ENCODE measurements at places on chromosomes 1 and 21.

DNA sequence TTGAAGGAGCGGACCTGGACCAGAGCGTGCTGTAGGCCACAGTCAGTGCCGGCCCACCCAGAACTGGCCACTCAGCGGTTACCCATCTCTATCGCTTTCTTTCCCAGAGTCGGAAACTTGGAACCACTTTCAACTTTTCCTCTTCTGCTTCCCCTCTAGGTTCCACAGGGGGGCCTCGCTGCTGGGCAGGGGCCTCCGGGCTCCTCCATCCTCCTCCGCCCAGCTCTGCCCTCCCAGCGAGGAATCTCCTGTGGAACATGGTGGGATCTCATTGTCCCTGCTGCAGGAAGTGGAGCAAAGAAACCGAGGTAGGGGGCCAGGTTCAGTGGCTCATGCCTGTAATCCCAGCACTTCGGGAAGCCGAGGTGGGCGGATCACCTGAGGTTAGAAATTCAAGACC is 139.2 kb downstream of the ETS2 start:
- DNase-seq, result no peak

- DNase-seq, result no peak
These were observed 47.8 kb downstream of the GADD45A start for GRCh38 chr1:67732750-67733151.

GRCh38 chr21:32368386-32368785 is 24.4 kb downstream of the URB1 start:
- DNase-seq, result no peak

DNA sequence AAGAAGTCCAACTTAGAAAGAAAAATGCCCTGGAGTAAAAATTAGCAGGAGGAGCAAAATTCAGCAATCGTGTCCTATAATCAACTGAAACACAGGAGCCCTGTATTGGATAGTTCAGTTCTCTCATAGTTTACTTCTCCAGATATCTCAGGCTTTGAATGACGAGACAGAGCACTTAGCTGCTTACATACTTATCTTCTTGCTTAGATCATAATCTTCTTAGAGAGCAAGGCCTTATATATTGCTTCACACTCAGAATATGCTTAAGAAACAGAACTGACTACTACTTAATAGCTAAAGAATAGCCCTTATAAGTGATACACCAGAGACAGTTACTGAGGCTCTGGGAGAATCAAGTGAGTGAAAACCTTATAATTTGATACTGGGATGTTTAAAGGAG is 38.9 kb downstream of the TOR3A start:
- DNase-seq, result no peak

DNA sequence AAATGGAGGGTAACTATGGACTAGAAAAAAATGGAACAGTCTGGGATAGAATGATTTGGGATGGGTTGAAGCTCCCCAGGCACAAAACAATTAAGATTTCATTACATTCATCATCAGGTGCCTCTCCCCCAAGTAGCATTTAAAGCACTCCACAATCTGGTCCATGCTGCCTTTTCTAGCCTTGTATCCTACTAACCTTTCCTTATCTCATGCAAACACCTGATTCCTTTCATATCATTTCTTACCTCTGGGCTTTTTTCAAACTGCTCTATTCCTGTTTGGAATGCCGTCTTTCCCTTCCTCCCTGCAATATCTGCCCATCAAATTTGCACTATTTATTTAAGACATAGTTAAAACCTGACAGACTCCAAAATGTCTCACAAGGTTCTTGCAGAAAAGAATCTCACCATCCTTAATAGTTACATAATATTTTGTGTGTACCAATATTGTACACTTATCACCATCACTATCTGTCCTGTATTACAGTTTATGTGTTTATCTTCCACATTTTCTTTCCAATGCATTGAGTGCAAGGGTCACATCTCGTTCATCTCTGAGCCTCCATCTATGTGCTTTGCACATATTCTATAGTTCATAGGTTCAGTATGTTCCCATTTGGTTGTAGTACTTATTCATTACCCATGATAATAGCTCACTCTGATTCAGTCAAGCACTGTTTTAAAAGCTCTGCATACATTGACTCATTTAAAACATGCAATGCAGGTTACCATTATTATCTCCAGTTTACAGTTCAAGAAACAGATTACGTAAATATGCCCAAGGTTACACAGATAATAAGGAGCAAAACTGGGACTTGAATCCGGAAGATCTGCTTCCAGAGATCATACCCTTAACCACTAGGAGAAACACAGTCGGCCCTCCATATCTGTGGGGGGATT is 16.1 kb upstream of the SHCBP1L start:
- no peak for DNase-seq

DNA sequence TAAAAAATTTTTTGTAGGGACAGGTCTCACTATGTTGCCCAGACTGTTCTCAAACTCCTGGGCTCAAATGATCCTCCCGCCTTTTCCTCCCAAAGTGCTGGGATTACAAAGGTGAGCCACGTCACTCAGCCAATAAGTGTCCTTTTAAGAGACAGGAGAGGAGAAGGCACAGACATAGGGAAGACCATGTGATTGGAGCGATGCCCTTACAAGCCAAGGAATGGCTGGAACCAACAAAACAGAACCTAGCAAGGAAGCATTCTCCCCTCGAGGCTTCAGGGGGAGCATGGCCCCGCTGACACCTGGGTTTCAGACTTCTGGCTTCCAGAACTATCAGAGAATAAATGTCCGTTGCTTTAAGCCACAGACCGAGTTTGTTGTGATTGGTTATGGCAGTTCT is 37.0 kb downstream of the NDUFS5 start:
- DNase-seq, result no peak

DNA sequence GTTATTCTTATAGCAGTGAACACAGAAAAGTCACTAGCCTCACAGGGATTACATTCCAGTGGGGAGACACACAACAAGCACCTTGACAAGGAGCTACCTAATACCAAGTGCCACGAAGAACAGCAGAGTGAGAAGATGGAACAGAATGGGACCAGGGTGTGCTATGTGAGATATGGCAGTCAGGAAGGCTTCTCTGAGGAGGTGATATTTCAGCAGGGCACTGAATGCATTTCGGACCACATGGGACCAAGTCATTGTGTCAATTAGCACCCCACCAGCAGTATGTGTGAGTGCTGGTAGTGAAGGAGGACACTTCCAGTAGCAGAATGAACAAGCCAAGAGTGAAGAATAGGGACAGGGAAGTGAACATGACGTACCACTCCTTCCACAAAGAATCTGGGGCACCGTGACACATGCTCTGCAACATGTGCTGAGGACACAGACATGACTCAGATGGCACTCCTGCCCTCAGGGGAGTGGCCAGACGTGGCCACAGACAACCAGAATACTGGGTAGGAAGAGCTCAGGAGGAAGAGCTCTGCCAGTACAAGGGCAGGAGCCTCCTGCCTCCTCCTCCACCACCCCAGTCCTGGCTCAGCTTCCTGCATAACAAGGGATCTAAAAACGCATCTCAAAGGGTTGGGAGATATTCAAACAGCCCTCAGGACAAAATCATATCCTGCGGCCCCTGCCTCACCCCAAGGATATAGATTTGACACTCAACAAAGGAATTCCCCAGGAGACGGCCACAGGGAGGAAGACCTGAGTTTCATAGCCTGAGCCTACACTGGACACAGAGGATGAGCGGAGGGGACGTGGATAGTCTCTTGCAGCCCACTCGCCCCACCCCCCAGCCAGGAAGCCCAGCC is 102.5 kb downstream of the TRABD2B start:
- DNase-seq, result no peak

DNA sequence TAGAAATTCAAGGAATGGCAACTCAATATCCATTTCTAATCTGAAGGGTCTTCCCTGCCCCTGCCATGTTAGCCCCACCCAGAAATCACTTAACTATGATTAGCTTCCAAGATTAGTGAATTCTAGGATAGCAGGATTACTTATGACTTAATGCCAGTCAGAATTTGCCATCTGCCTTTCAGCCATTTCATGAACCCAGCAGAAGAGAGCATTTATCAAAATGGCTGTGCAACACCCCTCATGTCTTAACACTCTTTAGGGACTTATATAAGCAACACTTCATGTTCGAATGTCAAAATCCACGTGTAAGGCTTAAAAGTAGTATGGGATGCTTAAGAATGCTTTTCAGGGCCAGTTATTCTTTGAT is 288.5 kb downstream of the NFIA start:
- no peak for DNase-seq

GRCh38 chr1:235011064-235011598 is 117.5 kb downstream of the TOMM20 start:
- no peak for DNase-seq
